ENCODE measurements at places on chromosomes 3 and 15.

DNA sequence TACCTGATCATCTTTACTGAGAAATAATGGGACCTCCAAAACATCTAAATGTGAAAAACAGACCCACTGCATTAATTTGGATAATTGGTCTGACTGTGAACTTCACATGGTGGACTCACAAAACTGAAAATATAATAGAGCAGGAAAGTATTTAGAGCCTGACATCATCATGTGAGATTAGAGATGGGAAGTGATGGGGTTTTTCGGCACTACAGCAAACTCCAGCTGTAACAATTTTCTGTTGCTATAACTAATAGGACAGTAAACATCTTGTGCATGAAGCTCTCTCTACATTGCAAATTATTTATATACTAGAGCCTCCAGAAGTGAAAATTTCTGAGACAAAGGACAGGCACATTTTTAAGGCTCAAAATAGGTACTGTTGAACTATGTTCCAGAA, 32.2 kb downstream of the VEPH1 start:
- DNase-seq, result no peak

DNA sequence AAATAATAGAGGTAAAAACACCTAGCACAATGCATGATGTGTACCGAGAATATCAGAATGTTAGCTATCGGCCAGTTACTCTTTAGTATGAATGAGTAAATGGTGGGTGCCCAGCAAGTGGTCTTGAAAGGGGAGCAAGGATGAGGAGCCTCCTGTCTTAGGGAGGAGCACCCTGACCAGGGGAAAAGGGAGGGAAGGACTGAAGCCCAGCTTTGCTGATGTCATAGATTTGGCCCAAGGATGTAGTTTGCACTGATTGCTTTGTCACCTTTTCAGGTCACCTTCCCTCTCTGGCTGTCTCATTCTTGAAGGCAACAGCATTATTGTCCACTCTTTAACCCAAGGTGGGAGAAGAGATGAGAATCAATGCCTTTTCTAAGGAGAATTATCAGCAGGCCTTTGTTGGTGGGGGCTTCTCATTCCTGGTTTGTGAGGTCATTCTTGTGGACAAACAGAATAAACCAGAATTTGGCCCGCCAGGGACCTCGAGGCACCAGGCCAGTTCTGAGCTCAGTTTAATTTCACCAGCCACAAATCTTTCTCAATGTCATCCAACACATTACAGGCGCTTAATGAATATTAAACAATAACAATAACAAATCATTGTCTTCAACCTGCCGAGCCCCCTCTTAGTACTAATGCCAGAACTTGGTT, 231.3 kb downstream of the VPS13C start:
- no peak for DNase-seq

DNA sequence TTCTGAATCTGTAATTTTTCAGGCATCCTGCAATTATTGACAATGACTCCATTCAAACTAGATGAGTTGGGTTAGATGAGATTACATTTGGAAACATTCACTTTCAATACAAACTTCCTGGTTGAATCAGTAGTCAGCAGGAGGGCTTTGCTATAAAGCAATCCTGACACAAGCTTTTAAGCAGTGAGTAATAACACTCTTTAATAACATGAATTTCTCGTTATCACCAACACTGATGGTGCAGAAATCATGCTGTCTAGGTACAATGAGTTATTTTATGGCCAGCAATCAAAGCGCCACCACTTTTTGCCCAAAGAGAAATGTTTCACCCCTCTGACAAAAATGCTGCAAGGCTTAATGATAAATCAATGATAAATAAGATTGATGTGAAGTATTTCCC, 474.8 kb upstream of the CNTN4 start:
- DNase-seq, result no peak

DNA sequence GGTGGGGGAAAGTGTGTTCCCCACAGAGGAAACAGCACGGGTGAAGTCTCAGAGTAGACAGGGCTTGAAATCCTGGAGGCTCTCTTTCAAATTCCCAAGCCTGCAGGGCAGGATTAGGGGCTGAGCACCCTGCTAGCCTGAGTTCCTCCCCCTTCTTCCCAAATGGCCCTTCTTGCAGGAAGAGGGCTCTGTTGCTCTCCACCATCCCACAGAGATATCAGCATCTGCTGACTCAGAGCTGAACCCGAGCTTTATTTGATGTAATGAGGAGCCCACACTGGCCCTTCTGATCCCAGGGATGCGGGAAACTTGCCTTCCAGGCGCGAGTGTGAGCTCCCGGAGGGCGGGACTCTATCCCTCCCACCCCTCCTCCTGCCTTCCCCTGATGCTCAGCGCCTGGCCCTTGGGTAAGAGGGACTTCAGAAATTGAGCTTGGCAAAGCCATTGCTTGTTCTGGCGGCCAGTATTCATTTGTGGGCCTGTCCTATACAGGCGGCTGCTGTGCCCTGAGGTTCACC, 1.4 kb upstream of the STRA6 start:
- DNase-seq, result no peak

DNA sequence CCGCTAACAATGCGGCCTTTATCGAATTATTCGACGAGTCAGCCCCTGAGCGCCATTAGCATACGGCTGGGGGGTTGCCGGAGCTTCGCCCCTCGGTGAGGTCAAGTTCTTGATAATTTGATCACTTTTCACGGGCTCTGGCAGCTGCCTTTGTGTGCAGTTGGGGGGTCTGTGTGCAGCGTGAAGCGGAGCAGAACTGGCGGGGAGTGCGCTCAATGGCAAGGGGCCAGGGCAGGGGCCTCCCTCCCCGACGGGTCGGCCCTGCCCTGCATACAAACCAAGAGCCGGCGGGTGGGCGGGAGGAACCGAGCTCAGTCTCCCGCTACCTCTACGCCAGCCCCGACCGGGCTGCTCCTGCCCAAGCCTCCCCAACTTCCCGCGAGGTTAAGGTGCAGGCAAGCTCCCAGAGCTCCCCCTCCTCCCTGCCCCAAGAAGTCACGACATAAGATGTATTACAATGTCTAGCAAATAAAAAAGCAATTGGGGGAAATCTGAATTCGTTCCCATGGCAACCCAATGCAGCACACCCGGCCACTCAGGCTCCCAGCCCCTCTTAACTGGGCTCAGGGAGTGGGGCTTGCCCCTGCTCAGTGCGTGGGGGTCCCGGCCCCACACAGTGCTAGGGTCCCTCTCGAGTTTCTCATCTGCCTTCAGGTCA, 34.1 kb upstream of the POLG start:
- DNase-seq, result no peak

DNA sequence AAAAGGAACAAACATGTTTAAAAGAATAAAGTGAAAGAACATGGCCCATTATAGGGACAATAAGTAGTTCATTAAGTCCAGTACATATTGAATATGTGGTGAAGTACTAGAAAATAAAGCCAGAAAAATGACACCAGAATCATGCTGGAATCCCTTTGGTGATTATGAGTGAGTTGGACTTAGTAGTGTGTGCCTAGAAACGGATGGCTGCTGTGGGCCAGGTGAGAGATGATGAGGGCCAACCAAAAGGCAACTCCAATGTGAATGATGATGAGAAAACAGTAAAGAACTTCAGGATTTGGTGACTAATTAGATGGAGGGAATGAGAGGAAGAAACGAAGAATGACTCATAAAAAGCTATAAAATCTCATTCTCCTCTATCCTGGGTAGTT, 3.3 kb downstream of the CRYGS start:
- DNase-seq, result no peak

- DNase-seq, result no peak
These were observed 5.9 kb downstream of the ZDHHC23 start for GRCh38 chr3:113953677-113954076.
